Left hindlimb (tissue), 1 donor: ENCODE measurements at places on chromosomes 4 and X.

GRCh38 chrX:12702509-12703091 is 88.6 kb upstream of the PRPS2 start:
- DNase-seq, result no peak

DNA sequence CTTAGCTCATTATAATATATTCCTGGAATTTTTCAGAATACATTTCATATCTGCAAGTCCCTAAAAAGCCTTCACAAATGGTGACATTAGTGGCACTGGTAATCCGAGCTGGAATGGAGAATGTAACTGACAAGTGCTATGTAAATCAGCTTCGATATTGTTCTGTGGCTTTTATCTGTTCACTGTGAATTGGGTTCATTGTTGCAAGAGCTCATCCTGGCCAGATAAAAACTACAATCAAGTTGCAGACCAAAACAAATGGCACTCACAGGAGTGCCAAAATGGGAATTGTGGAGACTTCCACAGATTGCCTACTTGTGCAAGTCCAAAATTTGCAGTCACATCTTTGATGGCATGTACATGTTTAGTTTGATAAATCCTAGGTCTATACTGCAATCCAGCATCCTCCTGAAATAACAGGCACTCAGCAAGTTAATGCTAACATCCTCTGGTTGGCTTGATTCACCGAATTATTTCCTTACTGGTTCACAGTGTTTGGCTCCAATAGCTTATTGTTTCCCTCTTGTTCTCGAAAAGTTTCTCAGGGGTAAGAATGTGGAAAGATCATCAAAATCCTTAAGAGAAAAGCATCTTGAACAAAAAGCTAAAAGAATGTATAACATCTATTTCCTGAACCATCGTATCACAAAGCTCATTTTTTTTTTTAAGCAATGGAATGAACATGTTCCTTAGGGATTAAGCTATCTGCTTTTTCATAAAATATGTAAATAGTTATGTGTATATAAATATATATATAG is 904.9 kb downstream of the CENPC start:
- DNase-seq, result no peak

GRCh38 chr4:137299281-137299680 is 233.0 kb downstream of the PCDH18 start:
- no peak for DNase-seq

DNA sequence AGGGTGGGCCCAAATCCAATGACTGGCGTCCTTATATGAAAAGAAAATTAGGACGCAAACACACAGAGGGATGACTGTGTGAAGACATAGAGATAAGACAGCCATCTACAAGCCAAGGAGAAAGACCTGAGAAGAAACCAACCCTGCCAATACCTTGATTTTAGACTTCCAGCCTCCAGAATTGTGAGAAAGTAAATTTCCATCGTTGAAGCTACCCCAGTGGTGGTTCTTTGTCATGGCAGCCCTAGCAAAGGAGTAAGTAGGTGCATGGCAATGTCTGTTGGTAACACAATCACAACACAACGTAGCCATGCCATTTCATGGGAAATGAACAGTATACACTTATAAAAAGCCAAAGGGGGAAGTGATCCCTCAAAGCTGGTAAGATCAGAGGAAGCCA is 25.3 kb downstream of the SMIM20 start:
- DNase-seq, result no peak

DNA sequence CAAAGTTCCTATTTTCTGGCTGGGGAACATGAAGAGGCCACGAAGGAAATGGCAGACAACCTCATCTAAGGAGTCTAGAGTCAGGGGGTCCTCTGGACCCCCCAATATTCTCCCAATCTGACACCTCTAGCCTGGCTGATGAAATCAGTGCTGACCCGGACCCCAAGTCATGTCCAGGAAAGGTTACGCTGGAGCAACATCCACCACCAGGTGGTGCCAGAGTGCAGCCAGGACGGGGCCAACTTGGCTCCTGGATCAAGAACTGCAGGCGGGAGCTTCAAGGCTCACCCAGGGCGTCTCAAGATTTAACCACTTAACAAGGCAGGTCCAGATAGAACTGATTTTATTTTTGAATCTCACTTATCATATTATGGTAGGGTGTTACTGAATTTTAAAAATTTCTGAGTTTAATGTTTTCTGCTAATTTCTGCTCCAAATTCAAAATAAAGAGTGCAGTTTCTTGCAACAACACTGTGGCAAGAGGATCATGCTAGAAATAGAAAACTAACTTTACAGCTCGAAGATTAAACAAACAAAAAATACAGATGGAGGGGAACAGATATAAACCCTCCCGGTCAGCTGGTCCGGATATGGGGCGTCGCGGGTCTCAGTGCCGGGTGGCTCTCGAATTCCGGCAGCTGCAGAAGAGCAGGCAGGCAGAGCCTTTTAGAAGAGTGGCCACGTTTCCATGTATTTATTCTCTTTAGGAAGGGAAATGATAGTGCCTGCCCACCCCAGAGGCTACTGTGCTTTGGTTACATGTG is 135.5 kb downstream of the AFAP1 start:
- peak; percentile 80 for DNase-seq

DNA sequence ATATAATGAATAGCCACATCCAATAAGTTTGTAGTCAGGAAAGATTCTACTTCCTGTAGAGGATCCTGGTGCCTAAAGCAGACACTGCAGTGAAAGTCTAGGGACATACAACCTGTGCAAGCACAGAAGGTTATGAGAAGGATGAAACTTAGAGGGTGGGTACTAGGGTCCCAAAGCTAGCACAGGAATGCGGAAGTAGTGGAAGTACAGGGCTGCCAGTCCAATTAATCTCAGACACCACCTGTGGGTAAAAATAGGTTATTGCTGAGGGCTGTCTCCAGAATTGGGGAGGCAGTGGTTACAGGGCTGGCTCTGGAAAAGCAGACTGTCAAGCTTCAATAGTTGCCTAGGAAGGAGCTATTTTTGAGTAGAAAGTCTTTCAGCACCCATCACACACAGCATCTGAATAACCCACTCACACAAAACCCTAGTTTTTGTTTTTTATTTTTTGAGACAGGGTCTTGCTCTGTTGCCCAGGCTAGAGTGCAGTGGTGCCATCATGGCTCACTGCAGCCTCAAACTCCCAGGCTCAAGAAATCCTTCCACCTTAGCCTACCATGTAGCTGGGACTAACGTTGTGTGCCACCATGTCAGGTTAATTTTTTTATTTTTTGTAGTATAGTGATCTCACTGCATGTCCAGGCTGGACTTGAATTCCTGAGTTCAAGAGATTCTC is 50.8 kb upstream of the ELF2 start:
- no peak for DNase-seq

GRCh38 chrX:39308126-39308525 is 506.9 kb downstream of the MID1IP1 start:
- no peak for DNase-seq

GRCh38 chr4:108644237-108644636 is 6.2 kb upstream of the OSTC start:
- DNase-seq, result no peak

DNA sequence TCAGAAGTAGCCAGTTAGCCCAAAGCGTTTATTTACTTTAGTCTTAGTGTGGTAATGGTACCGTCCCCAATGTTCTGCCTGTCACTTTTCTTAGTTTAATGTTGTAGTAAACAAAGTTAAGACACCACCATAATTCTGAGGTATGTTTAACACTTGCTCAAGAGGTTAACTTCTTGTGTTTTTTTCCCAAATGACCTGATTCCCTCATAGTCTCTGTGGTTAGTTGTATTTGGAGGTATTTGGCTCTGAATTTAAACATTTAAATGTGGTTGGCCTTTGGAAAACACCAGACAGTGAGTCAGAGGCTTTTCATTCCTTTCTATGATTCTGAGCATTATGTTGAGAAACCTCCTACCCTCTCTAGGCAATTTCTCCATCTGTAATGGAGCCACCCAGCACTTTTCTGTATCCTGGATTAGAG is 47.9 kb downstream of the CXCL1 start:
- DNase-seq, result no peak

GRCh38 chr4:123198706-123199105 is 197.9 kb upstream of the SPRY1 start:
- no peak for DNase-seq

- DNase-seq, result no peak
Observed at GRCh38 chrX:154013001-154013421, 6.7 kb downstream of the IRAK1 start.

DNA sequence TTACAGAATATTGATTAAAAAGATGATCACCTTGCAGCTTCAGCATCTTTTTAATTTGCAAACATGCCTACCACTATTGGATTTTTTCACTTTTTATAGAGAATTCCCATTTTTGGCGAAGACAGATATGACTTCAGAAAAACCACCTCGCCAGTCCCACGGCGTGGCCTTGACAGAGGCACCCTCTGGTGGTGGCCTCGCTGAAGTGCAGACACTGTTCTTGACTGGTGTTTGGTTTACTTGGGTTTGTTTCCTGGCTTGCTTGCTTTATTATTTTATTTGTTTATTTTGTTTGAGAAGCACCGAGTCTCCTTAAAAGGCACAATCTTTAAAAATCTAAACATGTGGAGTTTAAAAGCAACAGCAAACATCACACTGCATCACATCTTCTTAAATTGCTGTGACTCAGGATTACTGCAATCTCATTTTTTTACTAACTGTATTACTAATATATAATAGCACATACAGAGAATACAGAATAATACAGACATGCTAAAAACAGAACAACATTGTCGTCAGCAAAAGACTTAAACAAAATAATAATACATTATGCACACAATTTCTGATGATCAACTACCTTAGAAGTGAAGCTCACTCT is 13.1 kb upstream of the AMTN start:
- DNase-seq, result peak; percentile 74

GRCh38 chrX:2703991-2704369 is 12.9 kb downstream of the CD99 start:
- DNase-seq, result peak; percentile 50

DNA sequence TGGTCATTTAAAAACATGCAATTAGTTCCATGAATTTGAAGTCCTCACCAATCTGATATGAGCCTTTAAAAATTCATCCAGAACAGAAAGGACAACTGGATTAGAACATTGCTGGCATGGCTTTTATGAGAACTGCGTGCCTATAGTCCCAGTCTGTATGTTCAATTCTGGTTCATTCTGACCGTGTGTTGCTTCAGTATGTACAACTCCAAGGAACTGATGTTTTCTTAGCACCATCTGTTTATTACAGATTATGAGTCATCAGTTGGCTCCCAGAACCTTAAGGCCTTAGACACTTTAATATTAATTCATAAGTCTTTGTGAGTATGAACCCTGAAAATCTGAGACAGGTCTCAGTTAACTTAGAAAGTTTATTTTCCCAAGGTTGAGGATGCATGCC is 115.0 kb downstream of the CEP44 start:
- no peak for DNase-seq

DNA sequence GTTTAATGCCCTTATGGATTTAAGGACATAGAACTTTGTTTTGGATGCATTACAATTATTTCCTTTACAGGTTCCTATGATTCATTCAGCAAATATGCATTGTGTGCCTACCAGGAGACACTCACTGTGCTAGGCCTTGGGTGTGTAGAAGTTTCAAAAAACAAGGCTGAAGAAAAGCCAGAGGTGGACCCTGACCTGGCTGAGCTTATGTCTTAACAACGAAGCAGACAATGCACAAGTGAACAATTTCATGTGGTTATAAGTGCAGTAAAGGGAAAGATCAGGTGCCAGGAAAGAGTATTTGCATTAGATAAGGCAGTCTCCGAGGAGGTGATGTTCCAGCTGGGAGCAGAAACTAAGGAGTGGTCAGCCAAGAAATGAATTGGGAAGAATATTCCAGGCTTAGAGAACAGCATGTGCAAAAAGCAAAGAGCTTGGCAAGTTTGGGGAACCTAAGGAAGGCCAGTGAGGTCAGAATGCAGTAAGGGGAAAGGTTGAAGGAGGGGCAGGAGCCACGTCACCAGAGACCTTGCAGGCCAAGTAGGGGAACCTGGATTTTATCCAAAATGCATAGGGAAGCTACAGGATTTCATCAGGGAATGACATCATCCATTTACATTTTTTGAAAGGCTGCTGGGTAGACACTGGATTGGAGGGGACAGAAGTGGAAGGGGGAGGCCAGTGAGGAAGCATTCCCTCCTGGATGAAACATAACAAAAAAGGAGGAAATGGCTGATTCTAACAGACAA is 193.6 kb downstream of the SOWAHB start:
- DNase-seq, result no peak

- DNase-seq, result no peak
Observed at GRCh38 chr4:14329228-14329627, 673.1 kb upstream of the CPEB2 start.

GRCh38 chr4:67131224-67131623 is 414.1 kb downstream of the CENPC start:
- DNase-seq, result no peak
